ENCODE measurements at places on chromosomes 5 and 9. TPM values are rescaled to one million over a fixed set of nuclear protein-coding genes. Genes with fewer than 3 reads are reported as not detected.

The PCDHB9 gene
- total RNA-seq = 0.73 TPM

The WWC1 gene
- total RNA-seq = 44.2 TPM

The VPS13A gene
- 17.5 TPM for total RNA-seq

The INSL4 gene
- not detected for total RNA-seq

The ADAMTS6 gene
- total RNA-seq = 1.5 TPM

The CDKN2B-AS1 gene
- 2.0 TPM for total RNA-seq

The NXNL2 gene
- 0.66 TPM for total RNA-seq

The CCNI2 gene
- total RNA-seq = not detected

The OR13C9 gene
- not detected for total RNA-seq
